GM12878 (cell line): ENCODE measurements at places on chromosomes 5 and 9. TPM values are rescaled to one million over a fixed set of nuclear protein-coding genes. Genes with fewer than 3 reads are reported as not detected.

- no peak overlapping the region for H3K4me3 ChIP-seq
- no peaks in the 10 kb centered on the region for H3K4me1 ChIP-seq
- no peaks in the 10 kb centered on the region for H3K27me3 ChIP-seq
- no peak for DNase-seq
Observed at GRCh38 chr5:53426878-53427277, 53.6 kb upstream of the FST start.

The SPATA31C1 gene
- not detected in 2 replicates for total RNA-seq

The IL7R gene
- total RNA-seq, result 1.3 and 1.5 TPM in 2 replicates

GRCh38 chr9:94903961-94904421 lies 177.5 kb downstream of the AOPEP start:
- no peaks in the 10 kb centered on the region for H3K36me3 ChIP-seq
- no peak for DNase-seq
- H3K4me1 ChIP-seq, result no peaks in the 10 kb centered on the region
- H3K27me3 ChIP-seq, result no peaks in the 10 kb centered on the region
- no peak overlapping the region for H3K27ac ChIP-seq

DNA sequence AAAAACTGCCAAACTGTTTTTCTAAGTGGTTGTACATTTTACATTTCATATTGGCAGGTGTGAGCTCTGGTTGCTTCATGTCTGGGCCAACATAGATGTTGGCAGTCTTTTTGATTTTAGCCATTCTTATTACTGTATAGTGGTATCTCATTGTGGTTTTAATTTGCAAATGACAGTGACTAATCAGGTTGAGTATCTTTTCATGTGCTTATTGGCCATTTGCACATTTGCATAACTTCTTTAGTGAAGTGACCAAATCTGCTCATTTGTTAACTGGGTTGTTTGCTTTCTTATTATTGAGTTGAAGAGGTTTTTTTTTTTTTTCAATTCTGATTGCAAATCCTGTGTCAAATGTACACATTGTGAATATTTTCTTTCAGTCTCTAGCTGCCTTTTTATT lies 36.9 kb upstream of the MSX2 start:
- H3K36me3 ChIP-seq, result no peaks in the 10 kb centered on the region
- H3K27ac ChIP-seq, result no peak overlapping the region
- H3K4me3 ChIP-seq, result no peak overlapping the region

GRCh38 chr5:113770648-113771047 lies 257.2 kb downstream of the YTHDC2 start:
- no peak overlapping the region for H3K4me3 ChIP-seq
- H3K36me3 ChIP-seq, result no peaks in the 10 kb centered on the region
- no peak overlapping the region for H3K27ac ChIP-seq
- H3K4me1 ChIP-seq, result no peaks in the 10 kb centered on the region
- no peak for DNase-seq
- no peaks in the 10 kb centered on the region for H3K27me3 ChIP-seq

- no peak overlapping the region for H3K4me3 ChIP-seq
- H3K4me1 ChIP-seq, result peaks cover 15% of the 10 kb centered on the region
- H3K27ac ChIP-seq, result no peak overlapping the region
- H3K27me3 ChIP-seq, result no peaks in the 10 kb centered on the region; the same call in 1 of the 2 replicates
- no peak for DNase-seq
Observed at GRCh38 chr9:87708986-87709728, 16.8 kb upstream of the CTSL start.

GRCh38 chr5:154829181-154829588 lies 21.2 kb downstream of the FAXDC2 start:
- no peak overlapping the region for H3K27ac ChIP-seq
- no peaks in the 10 kb centered on the region for H3K4me1 ChIP-seq
- H3K4me3 ChIP-seq, result no peak overlapping the region
- no peaks in the 10 kb centered on the region for H3K27me3 ChIP-seq

GRCh38 chr9:8895861-8896224 lies 1096.3 kb upstream of the DMAC1 start:
- H3K4me3 ChIP-seq, result no peak overlapping the region
- no peaks in the 10 kb centered on the region for H3K27me3 ChIP-seq
- H3K4me1 ChIP-seq, result no peaks in the 10 kb centered on the region
- no peak for DNase-seq
- no peaks in the 10 kb centered on the region for H3K36me3 ChIP-seq

GRCh38 chr9:91902475-91903125 lies 47.4 kb downstream of the ROR2 start:
- no peak overlapping the region for H3K27ac ChIP-seq
- peaks cover 6% of the 10 kb centered on the region; the same call in 1 of the 2 replicates for H3K27me3 ChIP-seq
- H3K4me1 ChIP-seq, result no peaks in the 10 kb centered on the region; the same call in 1 of the 2 replicates
- no peaks in the 10 kb centered on the region for H3K36me3 ChIP-seq
- no peak for DNase-seq

The ISL1 gene
- total RNA-seq, result not detected in 2 replicates

The GMCL2 gene
- total RNA-seq, result not detected in 2 replicates

The ACTL7A gene
- total RNA-seq, result not detected in 2 replicates

GRCh38 chr9:87581513-87581912 lies 83.8 kb downstream of the DAPK1 start:
- H3K27ac ChIP-seq, result no peak overlapping the region
- H3K4me1 ChIP-seq, result peaks cover 20% of the 10 kb centered on the region
- H3K4me3 ChIP-seq, result no peak overlapping the region
- DNase-seq, result no peak

- peaks cover 30% of the 10 kb centered on the region for H3K4me1 ChIP-seq
- no peak overlapping the region for H3K27ac ChIP-seq
- no peak for DNase-seq
- H3K4me3 ChIP-seq, result no peak overlapping the region
- no peaks in the 10 kb centered on the region for H3K27me3 ChIP-seq
Observed at GRCh38 chr5:426392-426976, 16.5 kb upstream of the EXOC3 start.

GRCh38 chr9:71636143-71636839 lies 132.0 kb downstream of the CEMIP2 start:
- DNase-seq, result no peak
- no peaks in the 10 kb centered on the region for H3K27me3 ChIP-seq
- H3K27ac ChIP-seq, result no peak overlapping the region
- H3K36me3 ChIP-seq, result no peaks in the 10 kb centered on the region
- H3K4me1 ChIP-seq, result no peaks in the 10 kb centered on the region
- no peak overlapping the region for H3K4me3 ChIP-seq

The TMC1 gene
- 0.23 TPM in 1 of 2 replicates, not detected in the other for total RNA-seq

DNA sequence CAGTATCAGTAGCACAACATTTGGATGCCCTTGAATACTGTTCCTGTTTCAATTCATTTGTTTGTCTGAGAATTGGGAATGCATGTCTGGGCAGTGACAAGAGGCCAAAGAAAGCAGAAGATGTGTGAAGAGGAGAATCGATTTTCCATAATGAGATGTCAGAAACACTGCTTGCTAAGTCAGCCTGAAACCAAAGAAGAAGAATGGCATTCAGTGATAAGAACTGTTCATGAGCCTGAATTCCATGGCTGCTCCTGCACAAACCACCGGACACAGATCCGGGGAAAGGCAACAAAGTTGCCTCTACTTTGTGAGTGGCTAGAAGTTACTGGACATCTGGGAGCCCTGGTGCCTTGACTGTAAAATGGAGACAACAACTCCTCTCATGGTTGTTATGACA lies 207.2 kb upstream of the RASEF start:
- H3K27ac ChIP-seq, result no peak overlapping the region
- no peaks in the 10 kb centered on the region for H3K27me3 ChIP-seq
- no peak overlapping the region for H3K4me3 ChIP-seq
- H3K4me1 ChIP-seq, result no peaks in the 10 kb centered on the region
- no peak for DNase-seq

The CORO2A gene
- 4.8 and 4.9 TPM in 2 replicates for total RNA-seq

- no peak for DNase-seq
- no peaks in the 10 kb centered on the region for H3K4me1 ChIP-seq
- H3K27ac ChIP-seq, result no peak overlapping the region
- H3K4me3 ChIP-seq, result no peak overlapping the region
Observed at GRCh38 chr9:78326564-78326963, 29.6 kb downstream of the PSAT1 start.

The ADAMTS19 gene
- not detected in 2 replicates for total RNA-seq

DNA sequence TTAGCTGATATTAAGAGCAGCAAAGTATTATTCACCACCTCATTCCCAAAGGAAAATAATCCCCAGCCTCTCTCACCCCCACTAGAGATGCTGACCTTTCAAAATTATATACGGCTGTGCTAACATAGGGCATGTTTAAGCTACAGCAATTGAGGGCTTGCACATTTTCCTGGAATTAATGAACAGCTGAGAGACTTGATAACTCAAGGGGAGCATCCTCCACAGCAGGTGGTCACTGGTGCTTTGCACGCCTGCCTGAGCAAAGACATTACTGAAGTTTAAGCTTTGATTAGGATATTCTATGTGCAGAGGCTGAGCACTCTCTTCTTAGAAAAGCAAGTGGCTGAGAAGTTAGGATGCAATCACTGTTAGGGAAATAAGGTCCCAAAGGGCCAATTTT lies 230.9 kb downstream of the FAM114A2 start:
- no peaks in the 10 kb centered on the region for H3K36me3 ChIP-seq
- no peak overlapping the region for H3K27ac ChIP-seq
- H3K4me3 ChIP-seq, result no peak overlapping the region
- H3K4me1 ChIP-seq, result no peaks in the 10 kb centered on the region
- no peak for DNase-seq
- H3K27me3 ChIP-seq, result no peaks in the 10 kb centered on the region

The CYSRT1 gene
- total RNA-seq, result 0.97 and 1.6 TPM in 2 replicates

The HMMR gene
- total RNA-seq, result 52.6 and 59.3 TPM in 2 replicates

DNA sequence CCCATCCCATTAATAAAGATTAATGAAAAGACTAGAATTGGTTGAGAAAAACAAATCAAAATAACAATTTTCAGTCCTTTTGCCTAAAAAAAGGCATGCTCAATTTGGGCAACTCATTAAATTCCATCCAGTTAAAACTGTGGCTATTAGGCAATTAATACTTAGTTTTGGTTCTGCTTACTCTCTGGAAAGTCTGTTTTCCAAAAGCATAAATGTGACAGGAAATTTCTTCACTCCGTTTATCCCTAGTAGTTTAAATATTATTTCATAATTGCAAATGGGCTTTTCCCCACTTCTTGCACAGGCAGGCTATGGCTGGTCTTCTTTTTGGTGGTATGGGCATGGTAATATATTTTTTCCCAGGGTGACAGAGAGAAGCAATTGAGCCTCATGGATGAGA lies 373.3 kb upstream of the KLF4 start:
- H3K36me3 ChIP-seq, result no peaks in the 10 kb centered on the region
- DNase-seq, result no peak
- H3K4me1 ChIP-seq, result no peaks in the 10 kb centered on the region

- H3K27ac ChIP-seq, result peak overlapping the region; percentile 79
- H3K27me3 ChIP-seq, result no peaks in the 10 kb centered on the region
- H3K36me3 ChIP-seq, result no peaks in the 10 kb centered on the region
- H3K4me1 ChIP-seq, result peaks cover 58% of the 10 kb centered on the region
Observed at GRCh38 chr5:148805326-148806290, 20.8 kb upstream of the ADRB2 start.

The NKD2 gene
- total RNA-seq, result 0.13 and 0.26 TPM in 2 replicates

- no peaks in the 10 kb centered on the region; the same call in none of the 2 replicates for H3K4me1 ChIP-seq
- H3K27me3 ChIP-seq, result no peaks in the 10 kb centered on the region
- H3K27ac ChIP-seq, result no peak overlapping the region
Observed at GRCh38 chr5:96260009-96260408, 173.0 kb downstream of the PCSK1 start.

GRCh38 chr9:114561771-114562170 lies 25.8 kb upstream of the ATP6V1G1 start:
- DNase-seq, result no peak
- H3K36me3 ChIP-seq, result no peaks in the 10 kb centered on the region
- no peaks in the 10 kb centered on the region for H3K27me3 ChIP-seq

The FGF1 gene
- total RNA-seq, result not detected in 2 replicates

DNA sequence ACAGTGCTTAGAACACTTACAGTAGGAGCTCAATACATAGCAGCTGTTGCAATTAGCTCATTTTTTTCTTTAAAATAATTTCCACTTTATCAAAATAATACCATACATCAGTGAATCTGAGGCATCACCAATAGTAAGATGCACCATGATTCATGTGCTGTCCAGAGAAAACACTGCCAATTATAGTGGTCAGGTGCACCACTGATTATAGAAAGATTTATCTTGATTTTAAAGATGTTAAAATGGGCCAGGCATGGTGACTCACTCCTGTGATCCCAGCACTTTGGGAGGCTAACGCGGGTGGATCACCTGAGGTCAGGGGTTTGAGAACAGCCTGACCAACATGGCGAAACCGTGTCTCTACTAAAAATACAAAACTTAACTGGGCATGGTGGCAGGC lies 39.4 kb downstream of the NAIF1 start:
- H3K4me1 ChIP-seq, result peaks cover 63% of the 10 kb centered on the region
- H3K4me3 ChIP-seq, result no peak overlapping the region
- H3K27ac ChIP-seq, result peak overlapping the region; percentile 55; the same call in 1 of the 2 replicates
- no peaks in the 10 kb centered on the region for H3K27me3 ChIP-seq
- no peaks in the 10 kb centered on the region for H3K36me3 ChIP-seq

DNA sequence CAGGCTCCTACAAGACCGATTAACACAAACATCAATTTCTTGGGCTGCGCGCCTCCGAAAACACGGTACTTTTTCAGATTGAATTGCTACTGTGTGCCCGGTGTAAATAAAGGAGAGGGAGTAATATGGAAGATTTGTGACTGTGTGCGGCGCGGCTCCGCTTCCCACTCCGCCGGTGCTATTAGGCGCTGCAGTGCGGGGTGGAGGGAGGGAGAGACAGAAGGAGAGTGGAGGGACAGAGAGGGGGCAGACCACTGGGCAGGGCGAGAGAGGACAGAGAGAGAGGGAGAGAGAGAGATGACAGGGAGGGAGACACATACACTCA lies 24.7 kb upstream of the RNU6ATAC start:
- H3K4me1 ChIP-seq, result no peaks in the 10 kb centered on the region
- no peak overlapping the region for H3K4me3 ChIP-seq
- no peaks in the 10 kb centered on the region for H3K36me3 ChIP-seq
- H3K27me3 ChIP-seq, result no peaks in the 10 kb centered on the region

GRCh38 chr5:148849461-148849860 lies 23.1 kb downstream of the ADRB2 start:
- no peaks in the 10 kb centered on the region for H3K27me3 ChIP-seq
- H3K36me3 ChIP-seq, result no peaks in the 10 kb centered on the region
- no peak overlapping the region for H3K4me3 ChIP-seq
- H3K4me1 ChIP-seq, result no peaks in the 10 kb centered on the region

GRCh38 chr5:179154346-179154990 lies 94.3 kb downstream of the ZNF354C start:
- no peak overlapping the region for H3K4me3 ChIP-seq
- no peaks in the 10 kb centered on the region for H3K27me3 ChIP-seq
- DNase-seq, result no peak
- no peaks in the 10 kb centered on the region for H3K36me3 ChIP-seq
- no peaks in the 10 kb centered on the region for H3K4me1 ChIP-seq

DNA sequence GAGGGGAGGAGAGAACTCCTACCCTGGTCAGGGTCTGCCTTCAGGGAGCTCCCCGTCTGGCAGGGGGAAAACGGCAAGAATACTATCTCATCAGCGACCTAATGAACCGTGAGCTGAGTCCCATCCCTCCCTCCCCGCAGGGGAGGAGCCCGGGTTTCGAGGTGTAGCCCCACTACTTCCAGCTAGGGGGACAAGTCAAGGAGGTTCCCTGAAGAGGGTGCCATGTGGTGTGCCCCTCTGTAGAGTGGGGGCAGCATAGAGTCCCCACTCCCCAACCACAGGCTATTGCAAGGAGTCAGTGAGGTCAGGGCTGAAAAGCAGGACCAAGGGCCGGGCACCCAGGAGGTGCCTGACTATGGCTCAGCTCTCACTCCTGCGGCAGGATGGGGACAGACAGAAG lies 50.9 kb upstream of the RXRA start:
- H3K27ac ChIP-seq, result no peak overlapping the region
- H3K36me3 ChIP-seq, result no peaks in the 10 kb centered on the region
- no peaks in the 10 kb centered on the region for H3K4me1 ChIP-seq
- no peak overlapping the region for H3K4me3 ChIP-seq
- no peak for DNase-seq
- peaks cover 4% of the 10 kb centered on the region; the same call in 1 of the 2 replicates for H3K27me3 ChIP-seq

The SMIM33 gene
- total RNA-seq, result not detected in 2 replicates

- no peaks in the 10 kb centered on the region for H3K27me3 ChIP-seq
- peaks cover 12% of the 10 kb centered on the region for H3K4me1 ChIP-seq
- no peak overlapping the region for H3K27ac ChIP-seq
- H3K4me3 ChIP-seq, result no peak overlapping the region
- H3K36me3 ChIP-seq, result peaks cover 29% of the 10 kb centered on the region
Observed at GRCh38 chr5:178150977-178151734, 2.5 kb downstream of the NHP2 start.
